Gastrocnemius medialis (tissue), 4 donors: ENCODE measurements at places on chromosomes 11 and 22. TPM values are rescaled to one million over a fixed set of nuclear protein-coding genes. Genes with fewer than 3 reads are reported as not detected.

DNA sequence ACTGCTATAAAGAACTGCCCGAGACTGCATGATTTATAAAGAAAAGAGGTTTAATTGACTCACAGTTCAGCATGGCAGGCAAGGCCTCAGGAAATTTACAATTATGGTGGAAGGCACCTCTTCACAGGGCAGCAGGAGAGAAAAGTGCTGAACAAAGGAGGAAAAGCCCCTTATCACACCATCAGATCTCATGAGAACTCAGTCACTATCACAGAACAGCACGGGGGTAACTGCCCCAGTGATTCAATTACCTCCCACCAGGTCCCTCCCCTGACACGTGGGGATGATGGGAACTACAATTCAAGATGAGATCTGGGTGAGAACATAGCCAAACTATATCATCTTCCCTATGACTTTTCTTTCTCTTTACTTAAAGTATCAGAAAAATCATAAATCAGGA is 104.0 kb upstream of the SYN3 start:
- H3K27ac ChIP-seq, result no peak overlapping the region
- no peak for DNase-seq
- no peak overlapping the region for H3K4me3 ChIP-seq
- no peaks in the 10 kb centered on the region for H3K4me1 ChIP-seq
- no peaks in the 10 kb centered on the region for H3K36me3 ChIP-seq

DNA sequence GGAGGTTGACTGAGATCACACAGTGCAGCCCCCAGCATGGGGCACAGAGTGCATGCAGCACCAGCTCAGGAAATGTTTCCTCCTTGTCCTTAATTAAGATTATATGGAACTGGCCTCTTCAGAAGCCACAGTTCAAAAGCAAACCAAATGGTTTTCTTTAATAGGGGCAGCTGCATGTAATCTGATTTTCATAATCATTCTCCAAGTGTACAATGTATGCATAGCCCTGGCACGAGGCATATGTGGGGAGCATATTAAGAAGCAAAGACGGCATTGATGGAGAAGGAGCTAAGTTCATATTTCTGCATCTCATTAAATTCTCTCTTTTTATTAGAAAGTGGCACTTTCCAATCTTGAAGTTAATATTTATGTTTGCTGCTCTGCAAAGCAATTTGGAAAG is 9.9 kb upstream of the PARVB start:
- peaks cover 2% of the 10 kb centered on the region for H3K4me1 ChIP-seq
- no peak overlapping the region for H3K4me3 ChIP-seq
- H3K27me3 ChIP-seq, result no peaks in the 10 kb centered on the region
- DNase-seq, result no peak
- H3K36me3 ChIP-seq, result no peaks in the 10 kb centered on the region

DNA sequence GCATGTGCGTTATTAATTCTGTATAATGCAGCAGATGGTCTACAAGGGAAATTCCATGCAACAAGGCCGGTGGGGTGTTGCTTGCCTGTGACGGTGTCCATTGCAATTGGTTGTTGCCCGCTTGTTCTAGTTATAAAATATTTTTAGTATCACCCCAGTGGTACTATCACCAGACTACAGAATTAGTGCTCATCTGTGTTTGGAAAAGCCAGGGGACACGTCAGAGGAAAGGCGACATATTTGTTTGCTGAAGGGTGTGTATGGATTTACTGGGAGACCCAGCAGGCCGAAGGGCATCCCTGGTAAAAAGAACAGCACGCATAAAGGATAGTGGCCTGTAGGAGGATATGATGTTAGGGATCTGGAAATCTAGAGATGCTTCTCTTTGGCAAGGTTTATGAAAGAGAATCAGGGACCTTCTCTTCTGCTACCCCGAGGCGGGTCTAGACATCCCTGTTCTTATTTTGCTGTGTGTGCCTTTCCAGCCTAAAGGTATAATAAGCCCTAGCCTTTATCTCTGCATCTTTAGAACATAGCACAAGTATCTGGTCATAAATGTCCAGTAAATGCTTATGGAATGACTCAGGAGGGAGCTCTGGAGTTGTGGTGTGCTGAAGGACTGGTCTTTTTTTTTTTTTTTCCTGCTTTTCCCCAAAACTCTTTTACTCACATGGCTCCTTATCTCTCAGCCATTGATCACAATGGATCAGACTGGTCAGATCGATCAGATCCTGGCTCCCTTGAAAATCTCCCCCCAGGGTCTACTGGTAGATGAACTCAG is 90.9 kb downstream of the LDLRAD3 start:
- H3K27me3 ChIP-seq, result no peaks in the 10 kb centered on the region
- H3K36me3 ChIP-seq, result no peaks in the 10 kb centered on the region
- no peak for DNase-seq
- H3K4me3 ChIP-seq, result no peak overlapping the region

GRCh38 chr11:59676205-59676604 is 7.4 kb upstream of the PATL1 start:
- no peak overlapping the region for H3K27ac ChIP-seq
- DNase-seq, result no peak
- H3K36me3 ChIP-seq, result no peaks in the 10 kb centered on the region
- no peak overlapping the region for H3K4me3 ChIP-seq
- H3K27me3 ChIP-seq, result no peaks in the 10 kb centered on the region

PDE2A gene
- 17.7 TPM for total RNA-seq

HSPB2 gene
- total RNA-seq, result 1.5 TPM
